ENCODE measurements at places on chromosomes 1 and 21.

GRCh38 chr21:26124896-26125295 is 45.7 kb downstream of the APP start:
- no peak for DNase-seq

GRCh38 chr1:211752317-211752716 is 76.9 kb upstream of the NEK2 start:
- DNase-seq = no peak

DNA sequence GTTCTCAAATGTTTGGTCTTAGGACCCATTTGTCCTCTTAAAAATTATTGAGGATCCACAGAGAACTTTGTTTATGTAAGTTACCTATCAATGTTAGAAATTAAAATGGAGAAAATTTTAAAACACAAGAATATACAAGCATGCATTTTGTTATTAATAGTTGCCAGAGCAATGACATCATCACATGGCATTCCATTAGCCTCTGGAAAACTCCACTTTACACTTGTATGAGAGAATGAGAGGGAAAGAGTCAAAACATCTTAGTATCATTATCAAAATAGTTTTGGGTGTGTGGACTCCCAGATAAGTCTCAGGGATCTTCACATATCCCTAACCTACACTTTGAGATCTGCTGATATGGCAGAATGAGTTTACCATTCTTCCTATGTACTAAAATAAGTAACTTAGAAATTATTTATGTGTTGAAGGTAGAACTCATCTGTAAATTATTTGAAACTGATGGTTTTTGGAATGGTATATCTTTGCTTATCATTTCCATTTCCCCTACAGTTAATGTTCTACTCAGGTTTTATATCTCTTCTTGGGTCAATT is 48.8 kb downstream of the RNF220 start:
- DNase-seq = no peak

GRCh38 chr1:34642679-34643078 is 112.2 kb upstream of the GJB5 start:
- no peak for DNase-seq

DNA sequence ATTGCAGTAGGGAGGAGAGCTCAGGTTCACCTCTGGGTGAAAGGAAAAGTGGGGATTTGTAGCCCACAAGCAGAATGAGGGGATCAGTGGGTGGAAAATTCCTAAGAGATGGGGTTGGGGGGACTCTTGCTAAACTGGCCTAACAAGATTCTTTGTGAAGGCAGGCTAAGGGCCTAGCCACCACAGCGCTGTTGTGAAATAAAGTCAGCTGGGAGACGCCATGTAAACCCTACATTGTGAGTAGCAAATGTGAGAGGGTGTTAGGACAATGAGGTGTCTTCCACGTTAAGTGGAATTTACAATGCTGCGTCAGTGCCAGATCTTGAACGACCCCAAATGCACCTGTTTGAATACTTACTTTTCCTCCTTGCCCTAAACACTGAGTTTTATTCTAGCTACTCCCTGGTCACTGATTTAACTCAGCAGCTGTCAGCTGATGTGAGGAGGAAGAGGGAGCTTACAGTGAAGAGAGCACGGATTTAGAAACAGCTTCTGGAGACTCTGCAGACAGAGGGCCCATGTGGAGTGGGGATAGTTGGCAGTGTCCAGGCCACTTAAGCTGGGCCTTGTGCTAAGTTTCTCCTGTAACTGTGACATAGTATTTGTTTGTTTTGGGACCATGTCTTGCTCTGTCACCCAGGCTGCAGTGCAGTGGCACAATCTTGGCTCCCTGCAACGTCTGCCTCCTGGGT is 17.3 kb downstream of the PDPN start:
- DNase-seq = no peak

GRCh38 chr1:160466961-160467360 is 56.1 kb downstream of the SLAMF6 start:
- no peak for DNase-seq

DNA sequence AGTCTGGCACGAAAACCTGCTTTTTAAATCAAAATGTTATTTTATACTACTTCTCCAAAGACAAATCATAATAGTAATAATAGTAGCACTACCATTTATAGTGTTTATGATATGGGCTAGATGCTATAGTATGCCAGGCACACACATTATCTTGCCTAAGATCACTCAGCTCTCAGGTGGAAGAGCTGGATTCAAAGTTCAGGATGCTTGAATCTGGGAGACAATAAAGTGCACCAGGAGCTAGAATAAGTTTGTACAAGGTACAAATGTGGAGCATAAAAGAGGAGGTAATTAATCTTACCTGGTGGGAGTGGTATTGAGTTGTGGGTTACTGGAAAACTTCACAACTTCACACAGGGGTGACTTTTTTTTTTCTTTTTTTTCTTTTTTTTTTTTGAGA is 10.0 kb upstream of the ELOVL1 start:
- no peak for DNase-seq

DNA sequence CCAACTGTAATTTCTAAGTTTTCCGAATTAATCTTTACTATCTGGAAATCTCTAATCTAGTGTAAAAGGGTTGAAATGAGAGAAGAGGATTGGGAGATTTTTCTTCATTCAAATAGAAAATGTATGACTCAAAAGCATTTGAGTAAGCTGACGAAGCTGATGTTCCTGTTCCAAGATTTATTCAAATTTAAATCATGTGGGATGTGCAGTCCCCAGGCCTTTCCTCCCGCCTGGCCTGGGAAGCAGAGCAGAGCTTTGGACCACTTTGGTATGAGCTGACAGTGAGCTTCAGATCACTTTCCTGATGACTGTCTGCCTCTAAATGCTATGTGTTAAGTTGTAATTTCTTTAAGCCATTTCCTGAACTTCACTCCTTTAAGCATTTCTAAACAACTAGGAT is 192.0 kb downstream of the DHRS3 start:
- no peak for DNase-seq

GRCh38 chr1:25056536-25056935 is 126.5 kb upstream of the RUNX3 start:
- no peak for DNase-seq

DNA sequence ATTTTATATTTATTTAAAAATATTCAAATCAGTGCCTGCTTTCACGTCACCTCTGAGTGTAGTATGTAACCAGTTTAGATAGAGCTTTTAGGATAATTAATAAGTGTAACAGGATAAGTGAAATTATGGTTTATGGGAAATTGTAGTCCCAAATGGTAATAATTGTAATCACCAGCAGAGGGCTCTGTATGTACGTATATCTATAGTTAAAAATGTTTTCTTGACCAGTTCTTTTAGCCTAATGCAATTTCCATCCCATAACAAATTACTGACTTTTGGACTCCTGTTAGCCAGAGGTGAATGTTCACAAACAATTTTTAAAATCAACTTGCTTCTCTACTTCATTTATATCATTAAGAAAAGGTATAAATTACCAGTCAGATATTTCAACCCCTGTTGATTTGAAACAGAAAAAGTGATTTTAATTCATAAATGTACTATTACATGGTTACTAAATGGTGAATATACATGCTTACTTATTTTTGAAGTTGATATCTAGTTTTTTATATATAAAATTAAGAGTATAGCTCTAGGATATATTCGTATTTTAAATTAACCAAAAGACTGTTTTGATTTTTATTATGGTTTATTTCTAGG is 25.3 kb downstream of the SLC30A7 start:
- no peak for DNase-seq

DNA sequence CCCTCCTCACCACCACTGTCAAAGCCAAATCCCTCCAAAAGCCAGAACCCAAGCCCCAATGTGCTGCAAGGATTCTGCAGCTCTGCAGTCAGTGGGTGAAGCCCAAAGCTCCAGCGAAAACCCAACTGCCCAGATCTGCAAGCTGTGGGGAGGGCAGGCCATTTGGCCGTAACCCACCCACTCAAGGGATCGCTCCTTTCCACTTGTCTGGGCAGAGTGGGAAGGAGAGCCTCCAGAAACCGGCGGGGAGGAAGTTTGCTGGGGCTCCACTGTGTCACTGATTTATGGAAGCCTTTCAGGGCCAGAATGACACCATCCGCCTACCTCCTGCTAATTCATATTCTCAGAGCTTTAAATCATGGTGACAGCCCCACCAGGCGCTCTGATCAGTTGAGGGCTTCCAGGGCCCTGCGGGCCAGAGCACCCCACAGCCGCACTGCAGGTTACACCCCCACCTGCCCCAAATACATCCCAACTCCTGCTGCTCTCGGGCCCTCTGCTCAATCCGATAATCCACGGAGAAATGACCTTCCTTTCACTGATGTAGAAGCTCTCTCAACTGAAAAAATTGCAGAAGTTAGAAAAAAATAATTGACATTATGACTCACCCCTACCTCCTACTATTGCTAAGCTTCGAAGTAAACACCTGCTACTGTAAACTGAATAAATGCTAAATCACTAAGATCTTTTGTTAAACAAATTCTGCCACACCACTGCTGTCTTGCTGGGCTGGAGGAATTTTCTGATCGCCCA is 40.6 kb upstream of the RAB4A start:
- no peak for DNase-seq

GRCh38 chr1:93775224-93775623 is 93.6 kb upstream of the BCAR3 start:
- no peak for DNase-seq

DNA sequence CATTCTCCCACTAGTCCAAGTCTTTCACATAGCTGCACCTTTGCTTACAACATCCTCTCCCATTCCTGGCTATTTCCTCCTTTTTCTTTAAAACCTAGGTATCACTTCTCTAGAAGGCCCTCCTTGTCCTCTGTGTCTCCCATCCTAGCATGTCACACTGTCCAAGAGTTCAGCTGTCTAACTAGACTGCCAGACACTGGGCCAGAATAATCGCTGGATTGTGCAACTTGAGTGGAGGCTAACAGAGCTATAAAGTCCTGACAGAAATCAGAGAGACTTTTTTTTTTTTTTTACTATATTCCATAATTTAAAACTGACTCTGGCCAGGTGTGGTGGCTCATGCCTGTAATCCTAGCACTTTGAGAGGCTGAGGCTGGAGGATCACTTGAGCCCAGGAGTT is 4.2 kb upstream of the ANGPTL7 start:
- no peak for DNase-seq

- no peak for DNase-seq
These were observed 62.4 kb downstream of the SPATA46 start for GRCh38 chr1:162314206-162314605.

DNA sequence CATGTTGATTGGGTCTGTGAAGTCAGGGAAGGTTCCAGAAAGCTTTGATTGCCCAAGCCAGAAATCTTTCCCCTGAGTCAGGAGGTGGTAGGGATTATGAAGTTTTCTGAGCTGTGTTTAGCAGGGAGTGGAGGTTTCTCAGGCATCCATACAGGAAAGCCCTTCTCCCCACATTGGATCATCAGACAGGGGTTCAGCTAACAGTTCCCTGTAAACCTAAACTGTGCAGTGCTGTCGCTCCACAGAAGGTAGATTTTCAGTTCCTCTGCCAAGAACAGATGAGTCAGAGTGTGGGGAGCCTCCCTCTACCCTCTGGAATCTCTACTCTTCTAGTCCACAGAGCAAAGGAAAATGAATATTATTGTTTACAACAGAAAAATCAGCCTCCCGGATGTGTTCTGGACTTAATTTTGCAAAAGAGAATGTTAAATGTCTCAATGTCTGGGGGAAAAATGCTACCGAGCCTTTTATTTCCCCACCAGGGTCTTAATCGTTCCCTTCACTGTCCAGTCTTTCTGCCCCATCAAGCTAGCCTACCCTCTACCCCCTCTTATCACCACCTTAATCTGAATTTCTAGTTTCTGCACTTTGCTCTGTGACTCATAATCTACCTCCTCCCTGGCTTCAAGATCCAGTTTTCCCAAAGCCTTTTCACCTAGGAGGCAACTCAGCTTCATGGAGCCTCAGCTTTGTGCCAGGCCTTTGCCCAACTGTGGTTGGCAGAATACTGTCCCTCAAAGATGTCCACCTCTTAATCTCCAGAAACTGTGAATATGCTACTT is 355.6 kb downstream of the PRDM2 start:
- DNase-seq = no peak

DNA sequence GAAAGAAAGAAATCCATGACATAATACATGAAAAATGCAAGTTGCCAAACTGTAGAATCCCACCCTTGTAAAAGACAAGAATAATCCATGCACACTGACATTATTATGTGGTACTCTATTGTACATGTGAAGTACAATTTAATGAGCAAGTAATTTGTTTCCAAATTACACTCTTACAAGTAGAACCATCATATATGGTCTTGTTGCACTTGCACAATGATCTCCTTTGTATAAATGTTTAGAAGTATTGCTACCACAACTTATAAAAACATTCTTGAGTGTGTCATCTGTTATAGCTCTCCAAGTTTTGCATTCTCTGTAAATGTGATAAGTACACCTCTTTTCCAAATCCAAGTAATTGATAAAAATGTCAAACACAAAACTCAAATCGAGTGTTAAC is 29.1 kb upstream of the ZNF281 start:
- no peak for DNase-seq

DNA sequence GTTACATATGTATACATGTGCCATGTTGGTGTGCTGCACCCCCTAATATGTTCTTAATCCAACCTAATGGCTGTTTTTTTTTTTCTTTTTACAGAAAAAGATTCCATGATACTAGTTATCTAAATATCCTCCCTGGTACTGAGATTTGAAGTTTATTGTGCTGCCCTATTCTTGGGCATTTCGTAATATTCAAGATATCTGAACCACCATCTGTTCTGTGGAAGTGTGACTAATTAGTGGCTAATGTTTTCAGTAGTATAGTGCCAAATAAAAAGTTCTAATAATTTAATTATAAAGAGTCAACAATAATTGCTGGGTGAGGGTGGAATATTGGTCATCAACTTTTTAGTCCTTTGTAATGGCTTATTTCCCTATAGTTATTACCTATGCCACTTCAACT is 217.5 kb downstream of the GABPA start:
- no peak for DNase-seq

- DNase-seq = no peak
These were observed 2.5 kb downstream of the FCRL4 start for GRCh38 chr1:157595356-157595755.

Data from AG04449 (cell line).